Stimulated activated CD4-positive, alpha-beta T cell treated with anti-CD3 and anti-CD28 coated beads, Interleukin-1b, Interleukin-23, amount 100 ng/mL, for 1 hour (primary cell): ENCODE measurements at places on chromosomes 2 and 18.

DNA sequence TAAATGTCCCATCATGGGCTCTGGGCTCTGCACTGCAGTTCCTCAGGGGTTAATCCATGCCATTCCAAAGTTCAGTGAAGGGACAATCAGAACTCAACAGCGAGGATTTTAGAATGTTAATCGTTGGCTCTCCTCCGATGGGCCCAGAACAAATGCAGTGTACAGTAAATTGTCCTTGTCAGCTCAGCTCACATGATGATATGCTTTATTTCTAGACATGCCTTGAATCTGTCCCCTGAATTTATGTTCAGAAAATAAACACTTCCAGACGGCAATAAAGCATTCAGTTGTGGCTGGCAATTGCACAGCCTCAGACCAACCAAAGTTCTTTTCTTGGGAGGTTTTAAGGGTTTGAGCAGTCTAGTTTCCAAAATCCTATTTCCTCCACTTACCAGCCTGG, 981.2 kb downstream of the BCL11A start:
- no peak for DNase-seq

DNA sequence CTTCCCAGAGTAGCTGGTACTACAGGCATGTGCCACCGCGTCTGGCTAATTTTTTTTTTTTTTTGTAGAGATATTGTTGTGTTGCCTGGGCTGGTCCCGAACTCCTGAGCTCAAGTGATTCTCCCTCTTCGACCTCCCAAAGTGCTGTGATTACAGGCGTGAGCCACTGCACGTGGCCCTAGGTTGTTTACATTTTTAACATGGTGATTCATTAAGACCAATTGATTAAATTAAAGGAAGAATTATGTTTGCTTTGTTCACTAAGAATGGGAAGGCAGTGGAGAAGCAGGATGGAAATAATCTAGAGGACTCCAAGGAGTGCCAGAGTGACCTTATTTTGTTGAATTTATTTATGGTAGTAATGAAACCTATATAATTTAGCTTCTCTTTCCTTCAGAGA, 7.5 kb downstream of the LCLAT1 start:
- DNase-seq = no peak

DNA sequence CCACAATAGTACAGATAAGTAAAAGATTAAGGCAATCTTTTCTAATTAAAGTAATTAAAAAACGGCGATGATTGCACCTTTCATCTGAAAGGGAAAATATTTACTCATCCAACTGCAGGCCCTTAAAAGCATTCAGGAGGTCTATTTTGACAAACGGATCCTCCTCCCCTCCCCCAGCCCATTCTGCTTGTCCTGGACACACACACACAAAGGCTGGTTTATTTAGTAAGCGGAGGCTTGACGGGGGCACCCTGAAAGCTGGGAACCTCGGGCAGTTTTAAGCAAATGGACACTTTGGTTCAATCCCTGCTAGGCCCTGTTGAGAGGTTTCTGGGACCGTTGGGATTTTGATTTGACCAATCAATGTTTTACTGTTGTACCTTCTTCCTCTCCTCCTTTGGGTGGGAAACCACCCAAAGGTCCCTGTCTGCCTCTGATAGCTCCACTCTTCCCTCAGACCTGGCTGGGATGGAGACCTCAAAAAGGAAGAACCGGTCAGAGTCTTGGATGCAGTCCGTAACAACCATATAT, 135.8 kb upstream of the HAAO start:
- no peak for DNase-seq

GRCh38 chr2:9113262-9113661, 93.3 kb upstream of the ASAP2 start:
- DNase-seq = no peak

DNA sequence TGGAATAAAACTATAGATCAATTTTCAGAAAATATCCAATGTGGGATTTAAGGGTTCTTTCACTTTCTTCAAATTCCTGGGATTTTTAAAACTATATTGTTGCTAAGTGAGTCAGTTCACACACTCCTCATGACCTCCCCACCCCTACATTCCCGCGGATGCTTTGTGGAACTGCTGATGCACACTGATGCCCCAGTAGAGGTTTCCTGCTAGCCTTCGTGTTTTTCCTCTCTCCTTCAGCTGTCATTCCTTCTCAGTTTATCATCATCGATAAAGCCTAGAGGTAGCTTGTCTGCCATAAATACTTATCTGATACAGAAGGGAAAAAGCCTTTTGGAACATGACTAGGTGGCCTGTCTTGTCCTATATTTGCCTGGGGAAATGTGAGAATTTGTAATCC, 67.4 kb upstream of the GALNT5 start:
- DNase-seq = no peak

DNA sequence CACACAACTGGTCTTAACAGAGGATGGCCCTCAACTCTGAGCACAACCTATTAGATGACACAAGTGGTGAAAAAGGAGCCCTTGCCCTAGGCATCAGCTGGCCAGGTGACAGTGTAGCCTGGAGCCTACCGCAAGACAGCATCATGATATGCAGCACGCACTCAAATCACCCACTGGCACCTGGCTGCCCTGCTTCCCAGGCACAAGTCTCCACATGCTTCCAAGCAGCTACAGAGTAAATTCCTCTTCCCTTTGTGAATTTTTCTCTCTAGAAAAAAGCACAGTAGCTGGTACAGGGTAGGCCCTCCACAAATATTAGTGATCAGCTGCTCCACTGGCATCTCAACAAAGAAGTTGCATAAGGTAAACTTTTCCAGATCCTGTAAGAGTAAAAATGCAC, 6.0 kb downstream of the FBXO15 start:
- no peak for DNase-seq

GRCh38 chr2:68749345-68749744, 14.7 kb downstream of the ARHGAP25 start:
- DNase-seq = no peak

GRCh38 chr2:69517410-69517809, 80.2 kb upstream of the NFU1 start:
- no peak for DNase-seq

DNA sequence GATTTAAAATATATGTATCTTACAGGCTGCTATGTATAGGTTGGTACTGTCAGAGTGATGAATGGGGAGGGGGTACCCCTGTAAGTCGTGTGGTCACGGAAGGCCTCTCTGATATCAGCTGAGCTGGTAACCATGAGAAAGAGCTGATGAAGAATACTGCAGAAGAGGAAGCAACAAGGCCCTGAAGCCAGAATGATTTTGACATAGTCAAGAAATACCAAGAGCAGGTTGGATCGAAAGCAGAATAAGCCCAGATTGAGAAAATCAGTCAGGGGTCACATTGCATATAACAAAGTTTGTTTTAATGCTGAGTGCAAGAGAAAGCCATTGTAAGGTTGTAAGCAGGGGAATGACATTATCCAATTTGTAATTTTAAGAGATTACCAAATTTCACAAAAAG, 57.3 kb downstream of the UNC50 start:
- DNase-seq = no peak

DNA sequence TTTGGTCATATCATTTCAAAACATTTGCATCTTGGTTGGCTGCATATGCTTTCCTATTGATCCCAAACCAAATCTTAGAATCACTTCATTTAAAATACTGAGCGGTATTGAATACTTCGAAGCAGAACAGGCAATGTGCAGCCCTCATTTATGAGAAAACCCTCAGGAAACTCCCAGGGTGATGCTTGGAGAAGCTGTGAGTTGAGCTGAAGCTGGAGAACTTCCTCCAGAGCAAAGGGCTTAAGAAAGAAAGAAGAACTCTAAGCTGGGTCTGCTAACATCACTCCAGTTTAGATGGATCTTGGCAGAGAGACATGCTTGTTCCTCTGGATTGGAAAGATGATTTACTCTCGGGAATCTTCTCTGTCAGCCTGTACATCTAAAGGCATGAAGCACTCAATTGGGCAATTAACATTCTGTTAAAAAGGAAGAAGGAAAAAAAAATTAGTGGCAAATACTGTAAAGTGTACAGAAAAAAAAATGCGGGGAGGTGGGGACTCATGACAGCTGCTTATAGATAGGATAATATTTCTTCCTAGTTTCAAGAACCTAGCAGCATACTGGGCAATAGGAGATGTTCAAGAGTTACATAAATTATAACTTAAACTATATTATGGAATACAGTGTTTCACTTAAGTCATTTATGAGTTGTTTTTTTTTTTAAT, 49.5 kb downstream of the ATIC start:
- no peak for DNase-seq

DNA sequence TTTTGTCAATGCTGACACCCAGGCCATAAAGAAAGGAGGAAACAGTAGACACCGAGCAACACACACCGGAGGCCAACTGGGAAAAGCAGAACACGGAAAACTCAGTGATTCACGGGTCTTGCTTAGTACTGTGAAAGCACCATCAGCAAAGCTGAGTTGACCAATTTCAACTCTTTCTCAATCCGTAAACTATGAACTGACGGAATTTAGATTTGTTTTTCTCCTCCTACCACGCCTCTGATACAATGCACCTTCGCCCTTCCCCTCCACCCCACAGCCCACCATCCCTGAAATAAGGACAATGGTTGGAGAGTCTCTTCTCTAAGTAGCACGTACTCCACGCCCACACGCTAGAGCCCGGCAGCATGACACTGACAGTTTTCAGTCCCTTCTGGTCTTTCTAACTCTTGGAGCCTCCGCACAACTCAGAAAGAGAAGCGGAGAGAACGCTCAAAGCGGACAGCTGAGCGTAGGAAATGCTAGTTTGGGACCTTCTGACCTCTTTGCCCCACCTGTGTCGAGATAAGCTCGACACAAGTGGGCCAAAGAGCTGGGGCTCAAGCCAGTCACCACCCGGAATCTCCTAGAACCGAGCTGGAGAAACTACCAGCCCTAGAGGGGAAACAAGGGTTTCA, 669 bp downstream of the LNPK start:
- DNase-seq = peak; percentile 35

DNA sequence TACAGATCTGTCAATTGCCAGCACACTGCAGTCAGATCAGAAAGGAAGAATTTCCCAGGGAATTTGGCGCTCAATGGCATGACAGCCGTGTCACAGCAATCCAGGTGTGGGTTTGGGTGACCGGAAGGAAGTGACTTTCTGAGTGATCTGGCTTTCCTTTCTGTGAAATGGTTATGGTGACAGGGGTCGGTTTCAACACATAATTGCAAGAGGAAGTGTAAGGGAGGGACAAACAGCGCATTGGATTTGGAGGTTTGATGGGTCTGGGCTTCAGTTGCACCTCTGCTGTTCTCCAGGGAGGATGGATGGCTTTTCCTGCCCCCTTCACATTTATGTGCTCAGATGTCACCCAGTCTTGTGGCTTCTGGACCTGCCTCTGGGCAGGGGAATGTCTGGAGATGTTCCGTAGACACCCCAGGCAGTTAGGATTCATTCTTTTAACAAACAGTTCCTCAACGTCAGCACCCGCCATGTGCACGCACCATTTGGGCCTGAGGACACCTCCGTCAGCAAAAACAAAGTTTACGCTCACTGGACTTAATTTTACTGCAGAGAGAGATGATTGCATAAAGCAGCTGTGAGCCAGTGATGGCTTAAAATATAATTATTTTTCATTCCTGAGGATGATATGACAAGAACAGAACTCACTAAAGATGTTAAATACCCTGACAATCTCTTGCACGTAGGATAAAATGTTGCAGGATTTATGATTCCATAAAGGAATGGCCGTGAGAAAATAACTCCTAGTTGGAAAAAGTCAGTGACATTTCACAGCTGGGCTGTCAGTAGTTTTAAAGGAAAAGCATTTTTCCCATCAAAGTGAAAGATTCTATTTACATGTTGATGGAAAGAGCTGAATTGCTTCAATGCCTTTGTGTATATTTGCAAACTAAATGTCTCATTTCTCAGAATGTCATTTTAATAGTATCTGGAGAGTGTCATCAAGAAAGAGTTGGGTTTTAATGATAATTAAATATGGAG, 36.9 kb downstream of the MBP start:
- no peak for DNase-seq

DNA sequence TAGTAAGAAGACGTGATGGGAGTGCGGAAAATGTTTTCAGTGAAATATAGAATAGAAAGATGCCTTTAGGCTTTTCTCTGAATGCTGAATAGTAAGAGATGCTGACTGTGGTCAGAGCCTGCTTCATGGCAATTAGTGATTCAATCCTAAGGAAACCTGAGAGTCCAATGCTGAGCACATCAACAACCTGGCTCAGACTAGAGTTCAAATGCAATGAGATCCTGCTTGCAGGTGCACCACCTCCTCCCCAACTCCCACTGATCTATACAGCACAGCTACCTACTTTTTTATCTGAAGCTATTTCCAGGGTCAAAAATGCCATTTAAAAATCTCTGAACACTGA, 65.4 kb downstream of the AAK1 start:
- no peak for DNase-seq
